Hematopoietic multipotent progenitor cell treated with erythropoietin and hydrocortisone succinate and interleukin-3 and kit ligand, for 4 days (in vitro differentiated cells): ENCODE measurements at places on chromosomes 7 and 10.

- no peak for DNase-seq
Observed at GRCh38 chr7:32591938-32592337, 96.6 kb downstream of the AVL9 start.

DNA sequence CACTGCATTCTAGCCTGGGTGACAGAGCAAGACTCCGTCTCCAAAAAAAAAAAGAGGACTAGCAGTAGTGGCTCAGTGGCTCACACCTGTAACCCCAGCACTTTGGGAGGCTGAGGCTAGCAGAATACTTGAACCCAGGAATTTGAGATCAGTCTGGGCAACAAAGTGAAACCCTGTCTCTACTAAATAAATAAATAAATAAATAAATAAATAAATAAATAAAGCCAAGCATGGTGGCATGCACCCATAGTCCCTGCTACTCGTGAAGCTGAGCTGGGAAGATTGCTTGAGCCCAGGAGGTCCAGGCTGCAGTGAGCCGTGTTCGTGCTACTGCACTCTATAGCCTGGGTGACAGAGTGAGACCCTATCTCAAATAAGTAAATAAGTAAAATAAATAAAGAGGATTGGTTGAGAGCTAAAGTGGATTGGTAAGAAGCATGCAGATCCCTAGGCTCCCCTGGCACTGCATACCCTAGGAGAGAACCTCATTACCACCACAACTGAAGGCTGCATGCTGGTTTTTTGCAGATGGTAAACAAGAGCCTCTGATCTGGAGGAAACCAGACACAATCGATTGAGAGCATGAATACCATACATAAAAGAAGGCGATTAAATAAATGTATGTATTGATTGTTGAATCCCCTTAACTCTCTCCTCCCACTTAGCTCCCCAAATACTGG lies 163.2 kb downstream of the REEP3 start:
- no peak for DNase-seq

- no peak for DNase-seq
Observed at GRCh38 chr7:149161241-149161848, 14.1 kb downstream of the ZNF398 start.

DNA sequence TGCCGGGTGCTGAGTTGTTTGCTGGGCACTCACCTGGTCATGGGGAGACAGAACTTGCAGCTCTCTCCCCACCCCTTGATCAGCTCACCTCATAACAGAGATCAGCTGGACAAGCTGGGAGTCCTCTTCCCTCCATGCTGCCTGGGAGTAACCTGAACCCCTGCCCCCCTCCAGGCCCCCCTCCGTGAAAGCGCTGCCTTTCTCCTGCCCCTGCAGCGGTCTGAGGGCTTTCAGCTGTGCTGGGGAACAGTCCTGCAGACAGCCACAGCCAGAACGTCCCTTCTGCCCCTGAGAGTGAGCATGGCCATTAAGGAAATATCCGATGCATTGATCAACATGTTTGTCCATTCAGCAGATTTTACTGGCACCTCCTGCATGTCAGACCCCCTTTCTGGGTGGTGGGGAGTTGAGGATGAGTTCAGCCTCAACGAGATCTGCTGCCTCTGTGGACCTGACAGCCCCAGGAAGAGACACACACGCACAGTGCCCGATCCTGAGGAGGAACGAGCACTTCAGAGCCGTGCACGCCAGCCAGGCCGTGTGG lies 4.5 kb downstream of the FAM20C start:
- no peak for DNase-seq

- no peak for DNase-seq
Observed at GRCh38 chr7:48067475-48067874, 21.6 kb upstream of the UPP1 start.

- no peak for DNase-seq
Observed at GRCh38 chr10:89869180-89869579, 167.8 kb downstream of the KIF20B start.

- no peak for DNase-seq
Observed at GRCh38 chr7:111718886-111719285, 156.6 kb upstream of the IMMP2L start.

DNA sequence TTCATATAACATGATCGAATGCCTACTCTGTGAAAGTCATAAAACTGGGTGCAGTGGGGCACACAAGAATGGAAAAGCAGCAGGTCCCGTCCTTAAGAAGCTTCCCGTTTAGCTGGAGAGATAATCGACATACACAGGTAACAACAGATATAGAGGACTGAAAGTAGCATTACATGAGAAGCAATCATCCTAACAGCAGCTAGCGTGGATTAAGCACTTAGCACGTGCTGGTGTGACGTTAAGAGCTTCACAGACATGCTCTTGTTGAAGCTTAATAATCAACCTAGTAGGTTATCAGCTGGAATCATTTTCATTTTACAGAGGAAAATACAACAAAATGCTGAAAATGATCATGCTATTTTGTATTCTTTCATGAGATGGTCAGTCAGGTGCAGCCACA lies 184.8 kb downstream of the GPAM start:
- DNase-seq: no peak

- DNase-seq: no peak
Observed at GRCh38 chr7:80707318-80707717, 68.9 kb downstream of the CD36 start.
